ENCODE measurements at places on chromosomes 6 and 20. TPM values are rescaled to one million over a fixed set of nuclear protein-coding genes. Genes with fewer than 3 reads are reported as not detected.

The AARS2 gene
- polyA plus RNA-seq = 9.0 TPM

The IL20RA gene
- 0.29 TPM for polyA plus RNA-seq

The RBPJL gene
- polyA plus RNA-seq = not detected

The C6orf120 gene
- 12.7 TPM for polyA plus RNA-seq

The ELOVL2 gene
- 0.49 TPM for polyA plus RNA-seq

The GTSF1L gene
- not detected for polyA plus RNA-seq

The BHLHE23 gene
- polyA plus RNA-seq = not detected

The GGT7 gene
- polyA plus RNA-seq = 25.5 TPM

The DSTN gene
- 151 TPM for polyA plus RNA-seq

The MAS1 gene
- polyA plus RNA-seq = not detected

The HLA-F gene
- 0.31 TPM for polyA plus RNA-seq

The PPIL6 gene
- polyA plus RNA-seq = 1.1 TPM

Data from SK-N-SH (cell line).